Stimulated activated CD8-positive, alpha-beta memory T cell treated with anti-CD3 and anti-CD28 coated beads, Interleukin-4, amount 100 ng/mL, for 4 hours (primary cell): ENCODE measurements at places on chromosomes 4 and X.
A peak's percentile ranks its signal among the peaks of the same experiment; 100 is the strongest.

GRCh38 chr4:110989125-110989524 lies 366.2 kb upstream of the PITX2 start:
- no peak for DNase-seq

- DNase-seq, result no peak
These were observed 130.5 kb upstream of the SLITRK2 start for GRCh38 chrX:145687146-145687545.

GRCh38 chr4:120611092-120611491 lies 311.4 kb downstream of the PRDM5 start:
- DNase-seq, result no peak

DNA sequence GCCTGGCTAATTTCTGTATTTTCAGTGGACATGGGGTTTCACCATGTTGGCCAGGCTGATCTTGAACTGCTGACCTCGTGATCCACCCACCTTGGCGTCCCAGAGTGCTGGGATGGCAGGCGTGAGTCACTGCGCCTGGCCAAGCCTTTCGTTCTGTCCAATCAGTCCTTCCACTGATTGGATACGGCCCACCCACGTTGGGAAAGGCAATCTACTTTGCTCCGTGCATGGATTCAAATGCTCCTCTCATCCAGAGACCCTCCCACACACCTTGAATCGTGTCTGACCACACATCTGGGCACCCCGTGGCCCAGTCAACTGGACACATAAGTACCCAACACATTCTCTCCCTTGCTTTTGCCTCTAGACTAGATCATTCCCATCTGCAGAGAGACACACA lies 74.9 kb downstream of the CRLF2 start:
- DNase-seq, result no peak

GRCh38 chr4:81919810-81920209 lies 448.1 kb upstream of the RASGEF1B start:
- no peak for DNase-seq

GRCh38 chrX:150902434-150903109 lies 4.1 kb upstream of the CD99L2 start:
- DNase-seq, result no peak

DNA sequence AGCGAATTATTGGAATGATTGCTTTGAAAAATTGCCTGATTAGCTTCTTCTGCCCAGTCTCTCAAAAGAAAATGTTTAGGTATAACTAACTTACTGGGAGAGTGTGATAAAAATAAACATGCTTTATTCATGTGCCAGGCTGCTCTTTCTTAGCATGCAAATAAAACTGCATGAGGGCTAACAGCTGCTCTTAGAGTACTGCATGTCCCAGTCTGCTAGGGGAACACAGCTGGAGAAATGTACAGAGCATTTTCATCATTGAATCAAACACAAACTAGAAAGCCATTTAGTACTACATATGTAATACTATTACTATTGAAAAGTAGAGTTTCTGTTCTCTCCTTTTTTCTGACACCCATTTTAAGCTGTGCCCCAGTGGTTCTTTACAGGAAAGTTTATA lies 726.0 kb downstream of the GRID2 start:
- DNase-seq, result no peak

DNA sequence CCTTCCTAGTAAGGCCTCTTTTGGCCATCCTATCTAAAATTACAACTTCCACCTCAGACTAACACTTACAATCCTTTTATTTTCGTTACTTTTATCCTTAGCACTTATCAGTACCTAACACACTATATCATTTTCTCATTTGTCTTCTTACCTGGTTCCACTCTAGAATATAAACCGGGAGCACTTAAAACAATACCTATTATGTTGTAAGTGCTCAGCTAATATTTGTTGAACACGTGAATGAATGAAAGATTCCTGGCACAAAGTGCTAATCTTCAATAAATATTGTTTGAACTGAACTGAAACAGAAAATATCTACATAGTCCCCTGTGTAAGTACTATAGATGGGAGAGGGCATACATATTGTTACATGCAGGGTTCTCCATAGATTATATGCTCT lies 14.4 kb downstream of the MGARP start:
- DNase-seq, result no peak

GRCh38 chr4:67459164-67459563 lies 86.1 kb downstream of the CENPC start:
- DNase-seq, result no peak

DNA sequence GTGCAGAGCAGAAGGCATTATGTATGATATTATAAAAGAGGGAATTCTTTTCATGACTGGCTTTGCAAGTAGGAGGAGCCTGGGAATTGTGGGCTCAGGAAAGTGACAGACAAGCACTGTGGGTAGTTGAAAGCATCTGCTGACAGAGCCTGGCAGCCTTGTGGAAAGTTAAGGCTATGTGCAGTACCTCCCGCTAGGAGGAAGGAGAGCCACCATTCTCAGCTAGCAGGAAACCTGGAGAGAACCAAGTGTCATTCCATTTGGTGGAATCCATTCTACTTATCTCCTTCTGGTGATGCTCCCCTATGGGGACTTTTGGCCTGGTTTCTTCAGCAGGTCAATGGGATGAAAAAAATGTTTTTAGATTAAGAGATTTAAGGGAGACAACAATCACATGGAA lies 81.8 kb downstream of the ASB9 start:
- no peak for DNase-seq

DNA sequence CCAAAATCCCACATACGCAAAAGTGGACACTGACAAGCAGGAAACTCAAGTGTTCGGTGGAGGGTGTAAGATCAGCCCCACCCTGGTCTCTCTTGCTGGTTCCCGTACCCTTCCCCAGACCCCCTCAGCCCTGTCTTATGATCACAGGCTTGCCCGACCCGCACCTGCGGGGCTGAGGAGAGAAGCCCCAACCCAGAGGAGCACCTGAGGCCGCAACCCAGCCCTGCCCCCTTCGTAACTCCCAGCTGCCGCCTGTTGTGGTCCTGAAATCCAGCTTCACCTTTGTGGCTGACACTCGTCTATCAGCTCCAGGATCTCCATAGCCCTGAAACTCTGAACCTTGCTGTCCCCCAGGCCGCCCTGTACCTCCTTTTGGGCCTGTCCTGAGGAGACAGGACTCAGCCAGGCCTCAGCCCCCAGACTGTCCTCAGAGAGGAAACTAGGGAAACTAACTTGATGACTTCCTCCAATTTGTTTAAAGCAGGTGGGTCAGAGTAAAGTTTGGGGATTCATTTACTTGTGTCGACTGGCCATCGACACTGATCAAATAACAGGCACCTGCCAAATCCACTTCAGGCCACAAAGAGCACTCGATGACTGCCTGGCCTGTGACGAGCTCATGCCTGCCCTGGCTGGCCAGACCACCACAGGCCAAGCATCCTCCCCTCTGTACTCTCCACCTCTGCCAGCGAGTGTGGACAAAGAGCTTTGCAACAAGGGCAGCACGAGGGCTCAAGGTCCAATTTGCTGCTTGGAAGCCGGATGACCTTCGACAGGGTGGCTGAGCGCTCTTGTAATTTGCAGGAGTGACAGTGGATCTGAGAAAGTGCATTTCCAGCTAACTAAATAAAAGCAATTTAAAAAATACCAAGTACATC lies 19.3 kb downstream of the DCTD start:
- DNase-seq, result no peak

DNA sequence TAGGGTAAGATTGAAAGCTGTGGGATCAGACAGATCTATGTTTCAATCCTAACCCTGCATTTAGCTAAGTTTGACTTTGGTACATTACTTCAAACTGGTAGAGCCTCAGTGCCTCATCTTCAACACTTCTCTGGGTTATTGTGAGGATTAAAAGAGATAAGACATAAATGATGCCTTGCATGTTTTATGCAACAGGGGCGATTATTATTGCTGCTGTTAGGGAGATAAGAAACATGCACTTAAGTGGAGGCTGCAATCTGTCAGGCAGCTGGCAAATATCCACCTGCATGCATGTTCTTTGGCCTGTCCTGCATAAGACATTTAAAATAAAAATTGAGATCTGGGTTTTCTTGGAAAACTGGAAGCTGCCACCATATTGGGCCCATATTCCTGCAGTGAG lies 24.6 kb downstream of the UNC5C start:
- no peak for DNase-seq

- DNase-seq, result no peak
These were observed 28.5 kb downstream of the FHIP1A start for GRCh38 chr4:151437505-151437904.

- no peak for DNase-seq
These were observed 16.9 kb upstream of the LRBA start for GRCh38 chr4:151031831-151032605.

- peak; percentile 4 for DNase-seq
These were observed 162.3 kb upstream of the MAMLD1 start for GRCh38 chrX:150200820-150201287.

GRCh38 chr4:14583752-14584151 lies 418.5 kb upstream of the CPEB2 start:
- DNase-seq, result no peak

DNA sequence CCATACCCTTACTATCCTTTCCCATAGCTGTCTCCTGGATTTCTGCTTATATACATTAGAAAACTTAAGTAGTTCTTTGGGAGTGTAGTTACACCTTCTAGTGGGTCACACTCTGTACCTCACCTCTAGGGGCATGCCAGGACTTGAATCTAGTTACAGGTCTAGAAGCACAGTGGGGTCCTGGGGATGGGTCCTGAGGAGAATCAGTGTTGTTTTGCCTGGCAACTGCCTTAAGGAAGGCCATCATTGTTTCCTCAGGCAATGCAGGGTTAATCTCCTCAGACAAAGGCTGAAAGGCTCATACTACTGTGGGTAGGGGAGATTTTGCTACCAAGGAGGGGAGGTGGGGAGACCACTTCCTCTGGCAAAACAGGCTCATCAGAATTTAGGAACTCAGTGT lies 750.3 kb downstream of the FAT4 start:
- DNase-seq, result no peak

GRCh38 chr4:109094056-109094455 lies 208.4 kb downstream of the COL25A1 start:
- no peak for DNase-seq

GRCh38 chr4:113646442-113646822 lies 115.1 kb downstream of the CAMK2D start:
- DNase-seq, result no peak

GRCh38 chr4:25827897-25828296 lies 34.9 kb downstream of the SEL1L3 start:
- DNase-seq, result no peak

GRCh38 chr4:56790691-56791091 lies 30.8 kb downstream of the SPINK2 start:
- DNase-seq, result no peak

GRCh38 chr4:85557016-85557901 lies 82.3 kb downstream of the ARHGAP24 start:
- DNase-seq, result no peak

GRCh38 chr4:154399259-154399974 lies 92.2 kb downstream of the DCHS2 start:
- DNase-seq, result no peak

- no peak for DNase-seq
These were observed 23.4 kb downstream of the USP9X start for GRCh38 chrX:41108463-41109205.

GRCh38 chr4:62399242-62399641 lies 1199.1 kb downstream of the ADGRL3 start:
- DNase-seq, result no peak

GRCh38 chrX:154738011-154738738 lies 12.7 kb downstream of the GAB3 start:
- no peak for DNase-seq

GRCh38 chr4:15438939-15439524 lies 11.2 kb downstream of the C1QTNF7 start:
- no peak for DNase-seq

GRCh38 chrX:133285341-133285740 lies 67.2 kb upstream of the TFDP3 start:
- DNase-seq, result no peak

DNA sequence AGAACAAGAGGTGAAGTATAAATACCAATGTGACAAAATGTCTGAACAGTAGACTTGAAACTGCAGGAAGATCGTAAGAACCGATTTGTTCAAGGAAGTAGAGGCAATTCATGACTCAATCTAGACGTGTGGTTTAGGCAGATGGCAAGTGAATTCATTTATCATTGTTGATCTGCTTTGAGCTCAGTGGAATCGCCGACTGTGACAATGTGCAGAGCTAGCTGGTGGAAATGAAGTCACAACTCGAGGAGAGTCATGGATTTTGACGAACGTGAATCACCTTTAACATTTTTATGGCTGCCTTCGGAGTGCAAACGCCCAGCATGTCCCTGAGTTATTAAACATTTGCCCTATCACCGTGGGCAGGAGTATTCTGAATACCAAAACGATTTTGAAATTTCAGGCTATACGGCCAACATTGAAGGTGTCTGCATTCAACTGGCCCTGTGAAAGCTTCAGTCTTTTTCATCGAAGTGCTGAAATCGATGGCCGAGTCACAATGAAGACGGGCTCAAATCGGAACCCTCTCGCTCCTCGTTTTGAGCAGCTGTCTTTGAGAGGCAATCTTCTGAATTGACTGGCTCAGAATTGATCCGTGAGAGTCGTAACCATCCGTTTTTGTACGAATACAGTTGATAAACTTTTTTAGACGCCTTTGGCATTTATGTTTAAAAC lies 689 bp upstream of the OGT start:
- peak; percentile 38 for DNase-seq

- DNase-seq, result no peak
These were observed 50.5 kb downstream of the GRK4 start for GRCh38 chr4:3013839-3014350.

- no peak for DNase-seq
These were observed 49.4 kb upstream of the FAT1 start for GRCh38 chr4:186772936-186773487.

GRCh38 chr4:98503676-98504075 lies 154.7 kb downstream of the TSPAN5 start:
- DNase-seq, result no peak

DNA sequence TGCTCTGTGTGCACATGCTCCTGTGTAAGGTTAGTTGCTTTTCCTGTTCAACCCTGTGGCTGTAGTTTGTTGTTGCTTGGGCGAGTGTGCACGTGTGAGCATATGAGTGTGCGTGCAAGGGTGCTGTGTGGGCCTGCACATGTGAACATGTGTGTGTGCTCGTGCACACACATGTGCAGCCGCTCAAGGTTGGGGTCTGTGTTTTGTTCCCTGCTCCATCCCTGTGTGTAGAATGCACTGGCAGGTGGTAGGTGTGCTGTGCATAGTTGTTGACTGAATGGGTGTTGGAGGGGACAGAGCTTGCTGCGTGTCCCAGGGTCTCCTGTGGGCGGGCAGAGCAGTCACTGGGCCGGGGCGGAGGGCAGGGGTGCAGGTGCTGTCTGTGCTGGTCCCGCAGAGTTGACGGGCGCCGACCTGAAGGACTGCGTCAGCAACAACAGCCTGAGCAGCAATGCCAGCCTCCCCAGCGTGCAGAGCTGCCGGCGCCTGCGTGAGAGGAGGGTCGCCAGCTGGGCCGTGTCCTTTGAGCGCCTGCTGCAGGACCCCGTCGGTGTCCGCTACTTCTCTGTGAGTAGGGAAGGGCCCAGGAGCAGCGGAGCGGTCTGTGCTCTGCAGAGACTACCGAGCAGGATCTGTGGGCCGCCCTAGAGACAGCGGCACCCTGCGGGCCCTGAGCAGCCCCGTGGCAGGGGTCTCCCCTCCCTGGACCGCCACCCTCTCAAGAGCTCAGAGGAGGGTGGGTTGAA lies 27.9 kb upstream of the HGFAC start:
- DNase-seq, result no peak

- DNase-seq, result no peak
These were observed 25.6 kb upstream of the SMIM10L2A start for GRCh38 chrX:135396109-135396508.

- DNase-seq, result no peak
These were observed 524.2 kb downstream of the FAT4 start for GRCh38 chr4:125838924-125839323.
